ENCODE measurements at places on chromosomes 2 and 18.

- DNase-seq: no peak
Observed at GRCh38 chr2:58146707-58147106, 94.4 kb downstream of the FANCL start.

DNA sequence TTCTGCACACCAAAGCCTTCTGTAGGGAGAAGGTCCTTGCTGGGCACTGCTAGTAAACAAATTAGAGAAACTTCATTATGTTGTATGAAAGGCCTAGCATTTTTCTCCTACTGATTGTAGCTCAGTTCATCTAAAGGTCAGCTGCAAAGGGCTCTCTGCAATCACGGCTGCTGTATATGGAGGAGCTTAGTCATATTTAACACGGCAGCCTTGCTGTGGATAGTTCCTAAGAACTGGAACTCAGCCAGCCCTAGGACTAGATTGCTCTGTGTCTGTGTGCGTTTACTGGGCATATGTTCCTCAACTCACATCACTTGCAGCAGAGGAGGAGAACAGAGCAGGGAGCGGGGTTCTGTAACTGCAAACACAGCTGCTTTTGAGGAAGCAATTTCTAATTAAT, 1103.9 kb upstream of the KLHL29 start:
- no peak for DNase-seq

DNA sequence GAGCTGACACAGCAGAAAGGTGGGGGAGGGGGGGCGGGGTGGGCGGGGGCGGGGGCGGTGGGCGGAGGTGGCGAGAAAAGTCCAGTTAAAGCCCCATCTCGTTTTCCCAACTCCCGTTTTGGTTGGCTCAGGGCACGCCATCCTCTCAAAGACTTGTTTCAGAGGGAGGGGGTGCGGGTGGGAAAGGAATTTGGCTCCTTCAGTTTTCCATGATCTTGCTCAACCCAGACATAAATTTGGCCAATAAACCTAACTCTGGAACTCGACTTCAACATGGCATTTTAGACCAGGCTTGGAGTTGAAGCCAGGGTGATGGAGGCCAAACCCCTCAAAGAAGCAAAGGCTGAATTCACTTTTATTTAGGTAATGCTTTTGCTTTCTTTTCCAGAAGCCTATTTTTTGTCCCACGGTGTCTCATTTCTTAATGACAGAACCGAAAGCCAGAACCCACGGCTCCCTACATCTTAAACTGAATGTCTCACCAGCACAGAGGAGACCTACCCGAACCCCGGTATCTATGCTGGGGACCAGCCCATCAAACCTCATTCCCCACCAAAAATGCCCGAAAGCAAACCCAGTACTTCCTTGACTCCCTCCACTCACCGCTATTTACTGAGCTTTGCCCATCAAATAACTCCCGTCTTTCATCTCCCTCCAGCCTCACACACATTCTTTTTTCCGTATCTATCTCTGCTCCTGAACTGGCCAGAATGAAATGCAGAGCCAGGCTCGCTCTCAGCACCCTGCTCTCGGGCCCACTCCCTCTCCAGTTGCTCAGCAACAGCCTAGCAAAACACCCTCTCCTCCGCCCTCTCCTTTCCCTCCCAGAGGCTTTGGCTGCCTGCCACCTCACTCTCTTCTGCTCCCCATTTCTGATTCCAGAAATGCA, 4.3 kb downstream of the IGFBP5 start:
- DNase-seq: peak; percentile 32

- no peak for DNase-seq
Observed at GRCh38 chr2:101064868-101065549, 62.9 kb downstream of the RPL31 start.

GRCh38 chr2:133331436-133331835, 236.8 kb downstream of the NCKAP5 start:
- no peak for DNase-seq

DNA sequence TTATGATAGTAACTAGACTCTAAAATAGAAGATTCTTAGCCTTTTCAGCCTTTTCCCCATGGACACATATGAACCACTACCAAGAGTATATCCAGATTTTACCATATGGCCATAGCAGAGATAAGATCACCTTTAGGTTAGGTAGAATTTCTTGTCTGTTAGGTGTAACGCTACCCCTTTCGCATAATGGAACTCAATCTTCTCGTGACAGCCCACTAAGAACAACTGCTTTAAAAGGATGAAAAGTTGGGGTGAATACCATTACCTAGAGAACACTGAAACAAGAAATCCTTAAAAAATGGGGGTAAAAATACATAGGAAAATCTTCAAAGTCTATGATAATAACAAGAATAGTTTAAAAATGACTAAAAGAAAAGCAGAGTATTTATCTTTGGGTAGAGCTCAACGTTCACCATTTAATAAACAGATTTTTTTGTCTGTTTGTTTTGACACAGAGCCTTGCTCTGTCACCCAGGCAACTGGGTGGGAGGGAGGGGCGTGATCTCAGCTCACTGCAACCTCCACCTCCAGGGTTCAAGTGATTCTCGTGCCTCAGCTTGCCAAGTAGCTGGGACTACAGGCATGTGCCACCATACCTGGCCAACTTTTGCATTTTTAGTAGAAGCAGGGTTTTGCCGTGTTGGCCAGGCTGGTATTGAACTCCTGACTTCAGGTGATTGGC, 67.2 kb downstream of the VIL1 start:
- no peak for DNase-seq

- no peak for DNase-seq
Observed at GRCh38 chr2:176405477-176405876, 136.2 kb downstream of the MTX2 start.

DNA sequence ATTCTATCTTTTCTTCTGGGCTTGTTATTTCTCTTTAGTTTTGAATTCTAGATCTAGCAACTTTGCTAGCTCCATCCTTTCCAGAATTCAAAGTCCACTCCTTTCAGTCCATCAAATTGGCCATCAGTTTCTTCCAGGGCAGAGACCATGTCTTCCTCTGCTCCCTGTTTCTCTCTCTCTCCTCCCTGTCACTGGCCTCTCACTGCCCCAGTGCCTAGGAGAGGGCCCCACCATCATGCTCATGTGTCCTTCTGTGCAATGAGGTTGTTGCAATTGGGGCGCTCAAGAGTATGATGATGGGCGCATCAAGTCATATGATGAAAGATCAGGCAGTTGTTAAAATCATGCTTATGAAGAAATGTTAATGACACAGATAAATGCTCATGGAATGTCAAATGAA, 159.2 kb upstream of the HS6ST1 start:
- DNase-seq: no peak

- DNase-seq: no peak
Observed at GRCh38 chr2:186459009-186459408, 27.1 kb upstream of the ZC3H15 start.

DNA sequence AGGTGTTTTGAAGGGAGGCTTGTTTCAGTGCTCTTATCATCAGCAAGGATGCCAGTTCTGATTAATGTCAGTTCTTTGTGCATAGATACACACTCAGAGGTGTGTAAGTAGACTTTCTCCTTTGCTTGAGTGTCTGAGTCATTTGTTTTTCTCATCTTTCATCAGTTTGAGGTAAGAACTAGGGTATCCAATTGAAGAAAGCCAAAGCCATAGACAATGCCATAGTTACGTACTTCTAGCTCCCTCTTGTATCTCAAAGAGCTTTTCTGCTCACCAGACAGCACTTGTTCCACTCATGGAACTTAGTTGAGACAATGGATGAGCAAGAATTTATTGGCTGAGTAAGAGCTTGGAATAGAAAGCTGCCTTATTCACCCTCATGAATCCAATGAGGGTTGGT, 520.1 kb downstream of the PIK3C3 start:
- DNase-seq: no peak

- no peak for DNase-seq
Observed at GRCh38 chr18:24795129-24795528, 334.7 kb downstream of the HRH4 start.

DNA sequence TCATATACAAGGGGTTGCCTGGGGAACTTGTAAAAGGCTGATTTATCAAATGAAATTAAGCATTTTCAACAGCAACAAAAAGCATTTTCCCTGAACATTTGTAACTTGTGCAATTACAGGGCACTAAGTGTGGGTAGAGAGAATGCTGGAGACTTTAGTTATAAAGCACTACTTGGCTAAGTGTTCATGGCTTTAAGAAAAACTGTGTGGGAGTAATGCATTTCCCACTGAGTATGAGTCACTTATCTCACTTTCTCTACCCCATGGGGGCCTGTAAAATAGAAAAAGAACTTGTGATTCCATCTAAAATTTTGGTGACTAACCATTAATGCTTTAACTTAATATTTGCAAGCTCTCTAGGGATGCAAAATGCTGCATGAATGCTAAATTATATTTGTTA, 193.4 kb downstream of the CCDC102B start:
- no peak for DNase-seq

All from GM04504 (cell line).